ENCODE measurements at places on chromosomes 2 and 18. TPM values are rescaled to one million over a fixed set of nuclear protein-coding genes. Genes with fewer than 3 reads are reported as not detected.

The SLC5A7 gene
- total RNA-seq, result not detected

The MFSD2B gene
- total RNA-seq, result 0.82 TPM

The SNED1 gene
- 22.1 TPM for total RNA-seq

- no peaks in the 10 kb centered on the region for H3K27me3 ChIP-seq
- no peak for DNase-seq
- peaks cover 22% of the 10 kb centered on the region for H3K4me1 ChIP-seq
- H3K4me3 ChIP-seq, result no peak overlapping the region
These were observed 213.9 kb downstream of the SH3RF3 start for GRCh38 chr2:109342930-109343329.

DNA sequence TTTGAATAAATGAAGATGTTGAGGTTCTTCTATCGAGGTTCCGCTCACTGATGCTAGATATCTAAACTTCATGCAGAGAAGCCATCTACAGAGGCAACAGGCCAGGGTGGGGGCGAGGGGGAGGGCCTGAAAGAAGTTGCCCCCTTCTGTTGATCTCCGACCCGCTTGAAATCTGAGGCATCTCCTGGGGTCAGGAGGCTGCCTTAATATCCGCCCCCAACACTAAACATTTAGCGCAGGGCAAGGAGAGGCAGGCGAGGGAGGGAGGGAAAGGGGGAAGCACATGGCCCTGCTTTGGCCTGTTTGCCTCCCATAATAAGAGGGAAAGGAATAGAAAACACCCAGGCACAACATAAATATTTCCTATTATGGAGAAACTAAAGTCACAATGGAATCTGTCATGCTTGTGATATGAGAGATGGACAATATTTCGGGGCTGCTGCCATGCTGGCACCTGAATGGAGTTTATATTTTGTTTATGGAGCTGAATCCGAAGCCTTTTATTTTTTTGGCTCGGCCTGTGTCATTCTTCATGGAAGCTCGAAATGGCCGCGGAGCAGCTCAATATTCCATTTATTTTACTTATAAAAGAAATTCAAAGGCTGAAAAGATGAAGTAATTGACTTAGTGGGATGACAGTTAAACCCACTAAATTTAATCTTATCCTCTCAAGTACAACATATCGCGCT is 221.1 kb downstream of the INSIG2 start:
- H3K4me1 ChIP-seq, result peaks cover 6% of the 10 kb centered on the region
- H3K36me3 ChIP-seq, result no peaks in the 10 kb centered on the region
- DNase-seq, result no peak
- H3K27ac ChIP-seq, result no peak overlapping the region
- H3K4me3 ChIP-seq, result peak overlapping the region; percentile 52
- H3K27me3 ChIP-seq, result no peaks in the 10 kb centered on the region

DNA sequence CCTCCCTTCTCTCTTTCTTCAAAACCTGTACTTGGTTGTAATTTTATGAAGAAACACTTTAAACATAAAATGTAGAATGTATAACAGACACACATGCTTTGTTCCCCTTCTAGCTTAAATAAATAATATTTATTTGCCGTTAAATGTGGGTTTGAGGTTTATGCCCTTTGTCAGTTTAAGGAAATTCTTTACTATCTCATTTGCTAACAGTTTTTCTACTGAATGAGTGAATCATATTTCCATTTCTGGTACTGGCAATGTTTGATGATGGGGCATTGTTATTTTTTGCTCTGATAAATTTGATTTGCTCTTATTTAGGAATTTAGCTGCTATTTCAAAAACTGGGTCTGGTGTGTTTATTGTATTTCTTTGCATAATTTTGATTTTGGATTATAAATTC is 555.6 kb downstream of the CCDC85A start:
- no peak overlapping the region for H3K4me3 ChIP-seq
- H3K4me1 ChIP-seq, result no peaks in the 10 kb centered on the region
- no peak for DNase-seq
- no peaks in the 10 kb centered on the region for H3K27me3 ChIP-seq
- H3K27ac ChIP-seq, result no peak overlapping the region

DNA sequence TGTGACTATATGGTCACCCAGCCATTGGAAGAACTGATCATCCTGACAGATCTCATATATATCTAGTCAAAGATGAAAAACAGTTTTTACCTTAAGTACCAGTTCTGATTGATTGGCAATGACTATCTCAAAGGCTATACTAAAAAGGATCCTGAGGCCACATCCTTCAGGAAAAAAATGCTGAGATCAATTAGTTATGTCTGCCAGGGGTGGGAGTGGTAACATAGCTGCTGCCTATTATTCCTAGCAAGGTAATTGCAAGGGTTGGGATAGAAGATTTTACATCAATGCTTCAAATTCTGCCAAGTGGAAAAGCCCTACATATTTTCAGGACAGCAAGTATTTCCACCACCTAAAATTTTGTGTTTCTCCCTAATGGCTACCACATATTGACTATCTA is 114.7 kb downstream of the C1D start:
- H3K27ac ChIP-seq, result no peak overlapping the region
- H3K36me3 ChIP-seq, result no peaks in the 10 kb centered on the region
- no peaks in the 10 kb centered on the region for H3K27me3 ChIP-seq
- peaks cover 10% of the 10 kb centered on the region for H3K4me1 ChIP-seq

DNA sequence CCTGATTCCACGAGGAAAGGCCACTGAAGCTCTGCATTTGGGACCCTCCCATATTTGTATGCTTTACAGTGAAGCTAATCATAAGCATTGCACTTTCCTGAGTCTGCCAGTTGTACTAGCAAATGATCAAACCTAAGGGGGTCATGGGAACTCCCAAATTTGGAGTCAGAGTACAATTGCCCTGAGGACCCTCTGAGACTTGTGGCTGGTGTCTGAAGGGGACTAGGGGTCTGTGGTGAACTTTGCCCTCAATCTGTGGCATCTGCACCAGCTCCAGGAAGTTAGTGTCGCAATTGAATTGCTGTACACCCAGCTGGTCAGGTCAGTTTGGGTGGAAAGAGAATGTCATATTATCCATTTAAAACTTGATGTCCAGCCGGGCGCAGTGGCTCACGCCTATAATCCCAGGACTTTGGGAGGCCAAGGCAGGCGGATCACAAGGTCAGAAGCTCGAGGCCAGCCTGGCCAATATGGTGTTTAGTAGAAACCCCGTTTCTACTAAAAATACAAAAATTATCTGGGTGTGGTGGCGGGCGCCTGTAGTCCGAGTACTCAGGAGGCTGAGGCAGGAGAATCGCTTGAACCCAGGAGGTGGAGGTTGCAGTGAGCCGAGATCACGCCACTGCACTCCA is 18.1 kb downstream of the SOWAHC start:
- H3K27me3 ChIP-seq, result peaks cover 3% of the 10 kb centered on the region
- no peaks in the 10 kb centered on the region for H3K36me3 ChIP-seq
- DNase-seq, result no peak
- H3K27ac ChIP-seq, result no peak overlapping the region
- no peak overlapping the region for H3K4me3 ChIP-seq
- no peaks in the 10 kb centered on the region for H3K4me1 ChIP-seq

GRCh38 chr2:289362-290089 is 1.6 kb upstream of the ALKAL2 start:
- H3K27me3 ChIP-seq, result peaks cover 16% of the 10 kb centered on the region
- DNase-seq, result peak; percentile 19
- peak overlapping the region; percentile 19 for H3K4me3 ChIP-seq
- no peaks in the 10 kb centered on the region for H3K36me3 ChIP-seq
- H3K27ac ChIP-seq, result no peak overlapping the region

- H3K4me3 ChIP-seq, result no peak overlapping the region
- no peak overlapping the region for H3K27ac ChIP-seq
- peaks cover 18% of the 10 kb centered on the region for H3K4me1 ChIP-seq
- no peaks in the 10 kb centered on the region for H3K27me3 ChIP-seq
- DNase-seq, result no peak
- H3K36me3 ChIP-seq, result peaks cover 6% of the 10 kb centered on the region
These were observed 16.6 kb downstream of the MAP4K4 start for GRCh38 chr2:101714118-101714517.

DNA sequence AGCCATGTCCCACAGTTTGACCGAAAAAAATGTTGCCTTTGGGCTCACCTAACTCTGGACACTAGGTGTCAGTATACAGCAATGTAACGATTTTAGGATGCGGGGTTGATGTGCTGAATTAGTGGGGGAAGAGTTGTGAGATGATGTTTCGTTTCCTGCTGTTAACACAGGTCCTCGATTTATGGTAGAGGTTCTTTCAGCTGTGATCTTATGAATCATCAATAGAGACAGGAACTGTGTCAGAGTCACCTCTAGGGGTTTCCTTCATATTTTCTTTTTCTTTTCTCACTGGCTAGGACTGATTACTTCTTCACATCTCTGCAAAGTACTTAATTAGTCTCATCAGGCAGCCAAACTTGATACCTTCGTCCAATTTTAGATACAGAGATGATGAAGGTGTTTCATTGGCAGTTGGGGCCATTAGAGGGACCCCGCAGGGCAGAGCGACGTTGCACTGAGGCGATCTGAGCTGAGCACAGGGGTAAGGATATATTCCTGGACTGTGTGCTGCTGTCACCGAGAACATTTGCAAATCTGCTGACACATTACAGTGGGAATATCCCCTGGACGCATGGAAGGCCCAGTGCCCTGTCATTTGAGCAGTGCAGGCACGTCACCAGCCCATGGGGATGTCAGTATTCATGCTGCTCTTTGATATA is 10.2 kb upstream of the MMADHC start:
- no peak overlapping the region for H3K4me3 ChIP-seq
- no peaks in the 10 kb centered on the region for H3K36me3 ChIP-seq
- peak overlapping the region; percentile 81 for H3K27ac ChIP-seq
- no peaks in the 10 kb centered on the region for H3K27me3 ChIP-seq
- peaks cover 7% of the 10 kb centered on the region for H3K4me1 ChIP-seq
- DNase-seq, result peak; percentile 87

GRCh38 chr2:213224366-213224765 is 59.9 kb upstream of the SPAG16 start:
- H3K4me1 ChIP-seq, result no peaks in the 10 kb centered on the region
- H3K27me3 ChIP-seq, result no peaks in the 10 kb centered on the region
- DNase-seq, result no peak

DNA sequence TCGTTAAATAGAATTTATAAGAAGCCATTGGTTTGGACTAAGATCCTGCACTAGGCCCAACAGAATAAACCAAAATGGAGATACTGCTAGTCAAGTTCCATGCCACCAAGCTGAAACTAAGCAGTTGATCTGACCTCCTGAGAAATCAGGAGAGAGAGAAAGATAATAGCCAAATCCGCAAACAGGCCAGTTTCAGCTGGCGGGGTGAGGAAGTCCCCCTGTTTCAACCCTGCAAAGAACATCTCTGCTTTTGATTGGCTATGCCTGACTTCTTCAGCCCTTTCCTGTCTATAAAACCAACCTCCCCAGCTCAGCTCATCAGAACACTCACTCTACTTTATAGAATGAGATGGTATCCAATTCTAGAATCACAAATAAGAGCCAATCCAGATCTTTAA is 543.3 kb upstream of the ID2 start:
- H3K27ac ChIP-seq, result no peak overlapping the region
- H3K4me3 ChIP-seq, result no peak overlapping the region
- H3K4me1 ChIP-seq, result no peaks in the 10 kb centered on the region
- H3K36me3 ChIP-seq, result no peaks in the 10 kb centered on the region
- no peak for DNase-seq
- H3K27me3 ChIP-seq, result no peaks in the 10 kb centered on the region

GRCh38 chr2:43034921-43035320 is 191.5 kb downstream of the ZFP36L2 start:
- no peaks in the 10 kb centered on the region for H3K4me1 ChIP-seq
- no peaks in the 10 kb centered on the region for H3K27me3 ChIP-seq
- H3K36me3 ChIP-seq, result no peaks in the 10 kb centered on the region

DNA sequence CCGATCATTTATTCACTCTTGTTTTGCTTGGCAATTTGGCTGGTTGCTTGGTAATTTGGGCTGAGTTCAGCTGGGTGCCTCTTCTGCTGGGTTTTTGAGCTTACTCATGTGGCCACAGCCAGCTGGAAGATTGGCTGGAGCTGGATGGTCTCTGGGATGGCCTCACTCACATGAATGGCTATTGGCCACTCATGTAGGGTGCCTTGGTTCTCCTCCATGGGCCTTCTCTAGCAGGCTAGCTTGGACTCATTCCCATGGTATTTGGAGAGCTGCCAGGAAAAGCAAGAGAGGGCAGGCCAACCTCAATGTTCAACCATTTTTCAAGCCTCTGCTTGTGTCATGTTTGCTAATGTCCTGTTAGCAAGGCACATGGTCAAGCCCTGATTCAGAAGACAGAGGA is 16.9 kb downstream of the ZAP70 start:
- H3K36me3 ChIP-seq, result no peaks in the 10 kb centered on the region
- H3K4me3 ChIP-seq, result no peak overlapping the region
- no peak overlapping the region for H3K27ac ChIP-seq
- no peaks in the 10 kb centered on the region for H3K4me1 ChIP-seq
- no peak for DNase-seq

GRCh38 chr2:101597347-101597944 is 100.1 kb upstream of the MAP4K4 start:
- no peaks in the 10 kb centered on the region for H3K36me3 ChIP-seq
- no peak overlapping the region for H3K27ac ChIP-seq
- H3K27me3 ChIP-seq, result no peaks in the 10 kb centered on the region
- DNase-seq, result no peak
- H3K4me1 ChIP-seq, result no peaks in the 10 kb centered on the region

DNA sequence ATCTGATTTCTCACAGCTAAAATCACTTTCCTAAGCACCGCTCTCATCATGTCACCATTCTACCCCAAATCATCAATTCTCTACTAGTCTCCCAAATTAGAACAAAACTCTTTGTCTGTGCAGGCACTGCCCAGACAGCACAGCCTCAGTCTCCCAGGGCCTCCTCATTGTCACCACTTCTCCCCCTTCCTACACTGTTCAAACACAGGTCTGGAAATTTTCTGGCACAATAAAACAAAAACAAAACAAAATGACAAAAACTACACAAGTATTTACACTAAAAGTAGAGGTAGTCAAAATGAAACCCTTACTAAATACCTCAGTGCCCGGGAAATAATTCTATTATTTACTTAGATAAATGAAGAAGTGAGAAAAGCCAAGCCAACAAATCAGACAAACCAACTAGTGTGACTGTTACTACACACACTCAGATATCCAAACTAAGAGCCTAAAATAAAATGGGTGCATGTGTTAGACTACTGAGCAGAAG is 156.2 kb upstream of the DNMT3A start:
- H3K27me3 ChIP-seq, result no peaks in the 10 kb centered on the region
- no peak overlapping the region for H3K27ac ChIP-seq
- no peak for DNase-seq
- H3K4me1 ChIP-seq, result no peaks in the 10 kb centered on the region
- no peak overlapping the region for H3K4me3 ChIP-seq
- H3K36me3 ChIP-seq, result no peaks in the 10 kb centered on the region

DNA sequence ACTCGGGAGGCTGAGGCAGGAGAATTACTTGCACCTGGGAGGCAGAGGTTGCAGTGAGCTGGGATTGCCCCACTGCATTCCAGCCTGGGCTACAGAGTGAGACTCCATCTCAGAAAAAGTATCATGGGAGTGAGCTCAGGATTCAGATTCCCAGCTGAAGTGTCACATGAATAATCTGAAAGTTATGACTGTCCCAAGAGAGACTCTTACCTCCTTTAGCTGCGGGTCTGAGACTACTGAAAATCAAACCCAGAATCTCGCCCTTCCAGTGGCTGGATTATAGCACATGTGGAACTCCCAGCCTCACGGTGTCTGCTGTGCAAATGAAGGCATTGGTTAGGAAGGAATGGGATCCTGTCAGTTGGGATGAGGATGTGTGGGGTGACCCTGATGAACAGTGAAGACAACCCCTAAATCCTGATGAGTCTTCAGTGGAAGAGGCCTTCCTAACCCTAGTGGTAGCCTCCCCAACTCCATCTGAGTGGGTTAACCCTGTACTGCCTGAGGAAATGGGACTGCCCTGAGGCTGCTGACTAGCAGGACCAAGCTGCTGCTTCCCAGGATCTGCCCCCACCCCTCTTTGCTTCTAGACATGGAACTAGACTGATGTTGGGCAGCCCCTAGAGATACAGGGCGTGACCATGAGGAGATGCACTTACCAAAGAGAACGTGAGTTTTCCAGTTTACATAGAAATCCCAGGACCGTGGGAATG is 16.5 kb downstream of the BOK start:
- H3K4me1 ChIP-seq, result no peaks in the 10 kb centered on the region
- no peaks in the 10 kb centered on the region for H3K27me3 ChIP-seq
- H3K4me3 ChIP-seq, result no peak overlapping the region
- DNase-seq, result no peak
- peaks cover 3% of the 10 kb centered on the region for H3K36me3 ChIP-seq
